Renal cortical epithelial cell (primary cell): ENCODE measurements at places on chromosomes 12 and 14. TPM values are rescaled to one million over a fixed set of nuclear protein-coding genes. Genes with fewer than 3 reads are reported as not detected.

ETFBKMT gene
- 1.4 and 4.3 TPM in 2 replicates for total RNA-seq

INHBC gene
- not detected in 2 replicates for total RNA-seq

SOCS4 gene
- 23.1 and 34.7 TPM in 2 replicates for total RNA-seq

LACRT gene
- total RNA-seq, result not detected in 2 replicates

SYCP3 gene
- total RNA-seq, result 0.15 TPM in 1 of 2 replicates, not detected in the other

AMN gene
- total RNA-seq, result 1.4 and 2.5 TPM in 2 replicates

BLOC1S1 gene
- total RNA-seq, result 45.7 and 54.7 TPM in 2 replicates

BDKRB1 gene
- total RNA-seq, result 0.10 TPM in 1 of 2 replicates, not detected in the other

GPR68 gene
- total RNA-seq, result 3.0 and 3.6 TPM in 2 replicates

CABP1 gene
- not detected in 2 replicates for total RNA-seq

SDR9C7 gene
- not detected in 2 replicates for total RNA-seq

BBOF1 gene
- total RNA-seq, result 13.9 and 15.8 TPM in 2 replicates

TNS2 gene
- total RNA-seq, result 1.7 and 18.3 TPM in 2 replicates

CMA1 gene
- total RNA-seq, result not detected in 2 replicates

GYS2 gene
- total RNA-seq, result not detected in 2 replicates

ARHGEF40 gene
- total RNA-seq, result 42.0 and 64.4 TPM in 2 replicates

POC1B gene
- 17.3 and 17.4 TPM in 2 replicates for total RNA-seq

LRP1-AS gene
- not detected in 2 replicates for total RNA-seq

OR4K5 gene
- total RNA-seq, result not detected in 2 replicates

PLCZ1 gene
- 0.69 TPM in 1 of 2 replicates, not detected in the other for total RNA-seq

GALNT9 gene
- total RNA-seq, result 0.35 and 4.2 TPM in 2 replicates

ZNF605 gene
- 5.0 and 25.3 TPM in 2 replicates for total RNA-seq

SDSL gene
- total RNA-seq, result 10.1 and 12.5 TPM in 2 replicates

KCNA5 gene
- not detected in 2 replicates for total RNA-seq

CD69 gene
- 0.25 and 1.2 TPM in 2 replicates for total RNA-seq

AQP5 gene
- not detected in 2 replicates for total RNA-seq

AQP6 gene
- not detected in 2 replicates for total RNA-seq

GRIP1 gene
- 6.4 and 32.4 TPM in 2 replicates for total RNA-seq

HCAR3 gene
- not detected in 2 replicates for total RNA-seq

KIF5A gene
- total RNA-seq, result 0.35 and 2.5 TPM in 2 replicates

TAS2R30 gene
- 0.52 and 8.6 TPM in 2 replicates for total RNA-seq

ZFHX2 gene
- 0.69 and 1.8 TPM in 2 replicates for total RNA-seq

PGAM5 gene
- total RNA-seq, result 53.1 and 104 TPM in 2 replicates

SIX1 gene
- total RNA-seq, result 1.2 and 7.6 TPM in 2 replicates

CCDC197 gene
- total RNA-seq, result not detected in 2 replicates

LTBR gene
- 58.5 and 103 TPM in 2 replicates for total RNA-seq

CCDC196 gene
- not detected in 2 replicates for total RNA-seq

IFI27L2 gene
- 31.2 and 53.8 TPM in 2 replicates for total RNA-seq

MYH6 gene
- not detected in 2 replicates for total RNA-seq

SLC10A1 gene
- total RNA-seq, result not detected in 2 replicates

TAS2R9 gene
- 0.35 TPM in 1 of 2 replicates, not detected in the other for total RNA-seq

ERBB3 gene
- total RNA-seq, result 5.1 and 19.4 TPM in 2 replicates

CYP27B1 gene
- total RNA-seq, result 0.50 and 0.87 TPM in 2 replicates

CLEC4D gene
- total RNA-seq, result 0.15 TPM in 1 of 2 replicates, not detected in the other

PRIMA1 gene
- not detected in 2 replicates for total RNA-seq

IL26 gene
- not detected in 2 replicates for total RNA-seq

SSTR1 gene
- total RNA-seq, result 0.15 and 0.17 TPM in 2 replicates

P3H3 gene
- total RNA-seq, result 17.4 and 36.8 TPM in 2 replicates
